ENCODE measurements at places on chromosomes 12 and 14.

DNA sequence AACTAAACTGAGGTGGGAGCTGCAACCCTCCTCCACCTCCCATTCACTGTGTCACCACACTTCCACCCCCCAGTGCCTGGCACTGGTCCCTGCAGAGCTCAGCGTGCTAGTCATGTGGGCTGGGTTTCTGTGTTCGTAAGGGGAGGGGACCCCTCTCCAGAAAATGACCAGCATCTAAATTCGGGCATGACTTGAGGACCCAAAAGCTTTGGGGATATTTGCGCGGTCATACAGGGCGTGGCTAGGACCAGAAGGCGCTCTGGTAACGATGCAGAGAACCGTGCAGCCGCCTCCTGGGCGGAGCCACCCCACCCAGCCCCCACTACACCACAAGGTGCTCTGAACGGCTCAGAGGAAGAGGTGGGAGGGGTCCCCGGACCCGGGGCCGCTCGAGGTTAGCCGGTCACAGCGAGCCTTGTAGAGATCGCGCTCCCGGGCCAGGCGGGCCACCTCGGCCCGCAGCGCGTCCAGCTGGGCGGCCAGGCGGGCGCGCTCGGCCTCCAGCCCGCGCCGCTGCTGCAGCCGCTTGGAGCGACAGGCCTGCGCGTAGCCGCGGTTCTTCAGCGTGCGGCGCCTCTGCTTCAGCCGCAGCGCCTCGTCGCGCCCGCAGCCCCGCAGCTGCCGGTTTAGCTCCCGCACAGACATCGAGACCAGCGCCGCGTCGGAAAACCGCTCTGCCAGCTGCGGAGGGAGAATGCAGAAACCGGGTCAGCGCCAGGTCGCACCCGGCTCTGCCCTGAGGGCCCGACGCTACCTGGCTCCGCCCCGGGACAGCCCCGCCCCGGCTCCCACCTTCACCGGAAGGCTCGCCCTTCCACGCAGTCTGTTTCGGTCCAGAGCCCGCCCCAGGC lies 9.8 kb downstream of the CPNE6 start:
- peak; percentile 92 for DNase-seq

GRCh38 chr12:4273273-4273651 lies 300 bp upstream of the CCND2 start:
- no peak for DNase-seq

GRCh38 chr14:36319899-36320199 lies 588 bp downstream of the MBIP start:
- DNase-seq, result no peak

- DNase-seq, result no peak
These were observed 325.6 kb downstream of the NUAK1 start for GRCh38 chr12:105813201-105813600.

DNA sequence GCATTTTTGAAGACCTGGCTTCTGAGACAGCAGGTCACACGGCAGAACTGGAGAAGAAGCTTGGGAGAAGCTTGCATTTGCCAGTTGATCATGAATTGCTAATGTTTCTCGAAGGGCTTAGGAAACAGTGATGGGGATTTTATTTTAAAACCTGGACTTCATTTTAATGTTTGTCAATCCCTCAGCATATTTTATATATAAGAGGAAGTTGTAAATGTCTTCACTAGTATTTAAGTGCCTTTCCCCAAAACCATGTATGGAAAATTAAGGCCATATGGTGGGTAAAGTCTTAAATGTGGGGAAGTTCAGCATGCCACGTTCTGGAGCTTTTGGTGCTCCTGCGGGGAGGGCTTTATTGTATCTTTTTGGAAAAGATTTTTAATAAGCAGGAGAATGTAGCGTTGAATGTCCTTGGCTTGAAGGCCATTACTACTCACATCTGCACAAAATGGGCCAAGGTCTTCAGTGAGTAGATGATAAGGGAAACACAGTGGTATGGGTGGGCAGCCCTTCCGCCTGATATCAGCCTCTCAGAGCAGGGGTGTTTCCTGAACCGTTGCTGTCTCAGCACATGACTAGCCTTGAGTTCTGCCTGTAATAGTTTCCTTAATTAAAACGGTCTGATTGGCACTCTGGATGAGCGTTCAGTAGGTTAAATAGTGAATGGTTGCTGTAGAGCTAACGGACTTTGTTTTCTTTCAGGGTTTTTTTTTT lies 511.4 kb downstream of the PCNX1 start:
- DNase-seq, result peak; percentile 24

DNA sequence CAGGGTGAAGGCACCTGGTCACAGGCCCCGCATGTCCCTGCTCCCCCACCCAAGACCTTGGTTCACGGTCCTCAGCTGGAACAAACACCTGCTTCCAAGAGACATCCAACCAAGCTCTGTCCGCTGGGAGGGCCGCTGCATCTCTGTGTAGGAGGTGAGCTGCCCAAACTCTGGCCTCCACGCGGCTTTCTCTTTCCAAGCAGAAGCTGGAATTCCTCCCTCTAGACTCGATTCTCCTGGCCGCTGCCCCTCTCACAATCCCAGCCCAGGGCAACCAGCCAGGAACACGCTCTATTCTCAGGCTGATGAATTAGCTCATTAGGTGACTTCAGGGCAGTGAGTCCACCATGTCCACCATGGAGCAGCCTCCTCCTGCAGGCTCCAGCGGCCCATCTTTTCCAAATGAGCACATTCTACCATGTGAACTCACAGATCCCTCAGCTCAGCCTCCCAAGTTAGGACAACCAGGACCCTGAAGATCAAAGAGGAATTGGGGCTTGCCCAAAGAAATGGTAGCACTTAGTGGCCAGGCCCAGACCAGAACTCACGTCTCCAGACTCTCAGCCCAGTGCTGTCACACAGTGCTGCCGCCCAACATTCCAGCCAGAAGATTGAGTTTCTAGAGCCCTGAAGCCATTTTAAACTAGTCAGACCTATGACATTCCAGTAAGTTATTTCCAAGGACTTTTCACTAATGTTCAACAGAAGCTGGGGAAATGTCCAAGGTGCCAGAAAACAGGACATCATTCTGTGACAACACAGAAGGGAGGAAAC lies 146.6 kb downstream of the ANO2 start:
- no peak for DNase-seq

- no peak for DNase-seq
These were observed 167.9 kb upstream of the PRMT8 start for GRCh38 chr12:3323002-3323685.

DNA sequence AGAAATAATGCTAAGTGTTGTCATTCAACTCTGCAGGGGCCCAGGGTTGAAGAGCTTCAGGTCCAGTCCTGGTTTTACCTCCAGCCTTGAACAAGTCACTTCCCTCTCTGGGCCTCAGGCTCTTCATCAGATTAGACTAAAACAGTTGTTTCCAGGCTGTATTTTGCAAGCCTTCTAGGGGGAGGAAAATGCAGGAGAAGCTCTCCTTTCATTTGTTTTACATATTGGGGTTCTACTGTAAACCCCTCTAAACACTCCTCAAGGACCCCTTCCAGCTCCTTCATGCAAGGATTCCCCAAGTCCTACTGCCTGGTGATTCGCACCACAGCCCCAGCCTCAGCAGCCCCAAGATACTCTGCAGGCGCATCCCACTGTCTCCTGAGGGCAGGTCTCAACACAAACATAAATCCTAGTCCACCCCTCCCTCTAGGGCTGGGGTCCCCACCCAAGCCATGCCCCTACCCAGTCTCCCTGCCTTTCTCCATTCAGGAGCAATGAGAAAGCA lies 2.7 kb downstream of the SDR9C7 start:
- DNase-seq, result peak; percentile 33

- no peak for DNase-seq
These were observed 250.1 kb upstream of the DCN start for GRCh38 chr12:91432755-91433154.

DNA sequence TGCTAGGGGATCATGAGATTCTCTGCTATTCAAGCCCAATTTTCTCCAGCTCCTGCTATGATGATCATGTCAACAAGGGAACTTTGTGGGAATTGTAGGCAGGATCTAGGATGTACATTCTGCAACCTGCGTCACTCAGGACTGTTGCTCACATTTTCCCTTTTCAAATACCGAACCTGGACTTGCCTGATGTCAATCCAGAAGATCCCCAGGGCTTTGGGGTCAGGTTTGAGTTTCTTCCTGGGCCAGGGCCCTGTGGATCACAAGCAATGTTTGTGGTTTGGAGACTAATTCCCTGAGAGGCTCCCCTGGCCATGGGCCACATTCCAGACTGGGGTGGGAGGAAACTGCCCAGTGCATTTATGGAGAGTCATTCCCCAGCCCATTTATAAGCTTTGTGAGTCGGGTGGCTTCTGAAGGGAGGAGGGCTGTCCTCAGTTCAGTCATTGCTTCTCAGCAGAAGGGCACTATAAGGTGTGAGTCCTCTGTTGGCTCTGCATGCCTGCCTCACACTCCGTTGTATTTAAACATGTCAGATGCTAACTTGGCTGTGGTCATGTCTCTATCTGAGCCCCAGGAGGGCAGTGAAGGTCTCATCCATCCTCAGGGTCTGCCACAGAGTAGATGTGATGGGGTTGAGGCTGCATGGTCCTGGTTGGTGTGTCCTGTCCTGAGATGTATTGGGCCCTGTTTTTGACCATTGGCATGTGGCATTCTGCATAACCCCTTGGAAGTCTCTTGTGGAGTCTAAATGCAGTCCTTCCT lies 6.5 kb downstream of the KRT86 start:
- DNase-seq, result no peak

DNA sequence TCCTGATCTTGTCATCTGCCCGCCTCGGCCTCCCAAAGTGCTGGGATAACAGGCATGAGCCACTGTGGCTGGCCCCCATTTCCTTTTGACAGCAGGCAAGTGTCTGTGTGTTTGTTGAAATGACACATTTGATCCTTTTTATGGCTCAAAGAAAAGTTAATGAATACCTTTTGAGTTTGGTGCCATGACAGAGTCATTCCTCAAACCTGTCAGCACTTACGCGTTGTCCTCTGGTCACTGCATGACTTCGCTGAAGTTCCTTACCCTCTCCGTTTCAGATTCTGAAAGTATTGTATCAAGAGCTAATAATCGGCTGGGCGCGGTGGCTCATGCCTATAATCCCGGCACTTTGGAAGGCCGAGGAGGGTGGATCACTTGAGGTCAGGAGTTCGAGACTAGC lies 32.4 kb downstream of the NEMF start:
- no peak for DNase-seq

GRCh38 chr12:49088932-49089330 lies 5.7 kb downstream of the DHH start:
- DNase-seq, result no peak

GRCh38 chr14:61698206-61698980 lies 3.1 kb downstream of the HIF1A start:
- peak; percentile 20 for DNase-seq

GRCh38 chr12:92541731-92542130 lies 161.1 kb upstream of the PLEKHG7 start:
- DNase-seq, result no peak

- DNase-seq, result no peak
These were observed 127.1 kb downstream of the FIGNL2 start for GRCh38 chr12:51721282-51721940.

DNA sequence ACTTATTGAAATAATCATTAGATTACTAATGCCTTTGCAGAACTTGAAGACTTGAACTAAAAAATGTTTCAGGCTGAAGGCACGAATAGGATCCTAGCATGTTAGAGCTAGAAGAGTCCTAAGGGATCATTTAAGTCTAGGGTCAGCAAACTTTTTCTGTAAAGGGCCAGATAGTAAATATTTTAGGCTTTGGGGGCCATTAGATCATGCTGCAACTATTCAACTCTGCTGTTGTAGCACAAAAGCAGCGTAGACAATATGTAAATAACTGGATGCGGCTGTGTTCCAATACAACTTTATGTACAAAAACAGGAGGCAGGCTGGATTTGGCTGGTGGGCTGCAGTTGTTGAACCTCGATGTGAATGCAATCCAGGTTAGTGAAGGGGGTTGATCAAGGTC lies 221.7 kb downstream of the ATP23 start:
- no peak for DNase-seq

- DNase-seq, result no peak
These were observed 223.2 kb upstream of the FAR2 start for GRCh38 chr12:28925719-28926376.

Data from NCI-H69 (cell line).